ENCODE measurements at places on chromosomes 1 and 21.
A peak's percentile ranks its signal among the peaks of the same experiment; 100 is the strongest.

- no peaks in the 10 kb centered on the region for H3K27me3 ChIP-seq
- DNase-seq = peak; percentile 48
- no peaks in the 10 kb centered on the region for H3K4me1 ChIP-seq
- no peaks in the 10 kb centered on the region for H3K36me3 ChIP-seq
- no peak overlapping the region for H3K4me3 ChIP-seq
- no peak overlapping the region for H3K27ac ChIP-seq
Observed at GRCh38 chr1:228913626-228914414, 178.5 kb downstream of the RHOU start.

- peaks cover 25% of the 10 kb centered on the region for H3K4me1 ChIP-seq
- peak overlapping the region; percentile 63 for H3K27ac ChIP-seq
- H3K4me3 ChIP-seq = peak overlapping the region; percentile 82
- no peaks in the 10 kb centered on the region for H3K27me3 ChIP-seq
Observed at GRCh38 chr21:42219606-42220137, 732 bp downstream of the ABCG1 start.

DNA sequence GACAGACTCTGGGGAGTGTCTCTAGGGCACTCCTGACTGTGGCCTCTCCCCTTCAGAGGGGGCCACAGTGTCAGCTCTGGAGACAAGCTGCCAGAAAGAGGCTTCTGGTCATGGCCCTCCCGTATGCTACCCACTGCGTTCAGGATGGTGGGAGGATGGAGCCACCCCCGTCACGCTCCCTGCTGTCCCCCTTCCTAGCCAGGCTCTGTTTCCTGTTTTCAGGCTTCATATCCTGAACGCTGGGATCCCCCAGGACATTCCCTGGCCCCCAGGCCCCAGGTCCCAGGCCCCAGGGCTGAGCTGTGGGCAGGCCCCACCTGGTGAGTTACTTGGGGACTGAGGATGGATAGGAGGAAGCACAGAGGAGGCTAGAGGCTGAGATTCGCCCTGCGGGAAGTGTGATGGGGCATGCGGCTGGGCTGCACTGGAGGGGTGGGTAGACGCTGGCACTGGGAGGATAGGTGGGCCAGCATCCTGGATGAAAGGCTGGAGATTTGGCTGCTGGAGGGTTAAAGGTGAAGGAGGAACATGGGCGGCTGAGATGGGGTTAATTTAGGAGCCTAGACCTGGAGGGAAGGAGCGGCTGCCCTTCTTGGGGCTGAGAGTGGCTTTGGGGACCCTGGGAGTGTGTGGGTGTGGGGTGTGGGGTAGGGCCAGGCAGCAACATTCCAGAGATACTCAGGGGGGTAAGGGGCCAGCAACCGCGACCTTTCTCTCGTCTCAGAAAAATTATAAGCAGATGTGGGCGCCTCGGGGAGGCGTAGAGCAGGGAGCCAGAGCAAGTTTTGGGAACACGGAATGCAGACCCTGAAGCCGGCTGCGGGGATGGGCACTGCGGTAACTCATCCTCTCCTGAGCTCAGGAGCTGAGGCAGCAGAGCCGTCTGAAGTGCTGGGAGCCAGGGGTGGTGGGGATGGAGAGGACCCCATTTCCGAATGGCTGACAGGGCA is 8.7 kb downstream of the PEAR1 start:
- H3K4me1 ChIP-seq = no peaks in the 10 kb centered on the region
- no peak overlapping the region for H3K4me3 ChIP-seq
- DNase-seq = no peak
- peaks cover 8% of the 10 kb centered on the region for H3K36me3 ChIP-seq
- no peak overlapping the region for H3K27ac ChIP-seq

GRCh38 chr1:174795806-174796205 is 203.9 kb upstream of the CACYBP start:
- no peak for DNase-seq
- no peak overlapping the region for H3K27ac ChIP-seq
- no peaks in the 10 kb centered on the region for H3K27me3 ChIP-seq

DNA sequence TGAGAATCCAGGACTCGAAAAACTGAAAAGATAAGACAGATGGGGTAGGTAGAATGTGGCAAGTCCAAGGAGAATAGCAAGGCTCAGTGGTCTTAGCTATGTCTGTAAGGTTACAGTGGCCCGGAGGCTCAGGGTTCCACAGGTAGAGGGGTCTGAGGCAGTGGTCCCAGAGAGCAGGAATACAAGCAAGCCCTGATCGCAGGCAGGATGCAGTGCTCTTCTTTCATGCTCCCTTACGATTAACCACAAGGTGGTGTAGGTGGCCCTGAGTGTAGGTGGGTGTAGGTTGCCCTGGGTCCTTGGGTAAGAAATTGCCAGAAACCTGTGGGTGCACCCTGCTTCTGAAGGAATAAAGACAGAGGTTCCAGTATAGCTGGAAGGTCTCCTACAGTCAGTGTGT is 99.1 kb upstream of the RAB3GAP2 start:
- no peaks in the 10 kb centered on the region for H3K4me1 ChIP-seq
- H3K27me3 ChIP-seq = no peaks in the 10 kb centered on the region
- no peak for DNase-seq
- no peak overlapping the region for H3K27ac ChIP-seq
- H3K36me3 ChIP-seq = no peaks in the 10 kb centered on the region

DNA sequence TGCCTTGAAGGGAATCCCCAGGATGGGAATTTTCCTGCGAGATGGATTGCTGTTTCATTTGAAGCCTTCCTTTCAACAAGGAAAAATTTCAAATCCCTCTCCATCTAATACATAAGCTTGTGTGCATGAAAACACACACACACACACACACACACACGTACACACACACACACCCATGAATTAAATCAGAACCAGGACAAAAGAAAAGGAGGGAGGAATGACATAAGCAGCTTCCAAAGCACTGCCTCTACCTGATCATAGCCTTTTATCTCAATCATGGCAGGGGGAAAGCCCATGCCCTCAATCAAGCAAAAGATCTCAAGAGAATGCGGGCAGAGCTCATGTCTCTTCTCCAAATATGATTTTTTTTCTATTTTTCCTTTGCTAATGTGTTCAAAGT is 139.7 kb downstream of the SLC44A5 start:
- H3K36me3 ChIP-seq = no peaks in the 10 kb centered on the region
- H3K4me1 ChIP-seq = no peaks in the 10 kb centered on the region
- no peak overlapping the region for H3K27ac ChIP-seq
- DNase-seq = no peak
- no peak overlapping the region for H3K4me3 ChIP-seq
- no peaks in the 10 kb centered on the region for H3K27me3 ChIP-seq

- no peak for DNase-seq
- no peaks in the 10 kb centered on the region for H3K36me3 ChIP-seq
- no peaks in the 10 kb centered on the region for H3K4me1 ChIP-seq
- H3K27ac ChIP-seq = no peak overlapping the region
Observed at GRCh38 chr1:111242805-111243523, 15.5 kb downstream of the CHI3L2 start.

DNA sequence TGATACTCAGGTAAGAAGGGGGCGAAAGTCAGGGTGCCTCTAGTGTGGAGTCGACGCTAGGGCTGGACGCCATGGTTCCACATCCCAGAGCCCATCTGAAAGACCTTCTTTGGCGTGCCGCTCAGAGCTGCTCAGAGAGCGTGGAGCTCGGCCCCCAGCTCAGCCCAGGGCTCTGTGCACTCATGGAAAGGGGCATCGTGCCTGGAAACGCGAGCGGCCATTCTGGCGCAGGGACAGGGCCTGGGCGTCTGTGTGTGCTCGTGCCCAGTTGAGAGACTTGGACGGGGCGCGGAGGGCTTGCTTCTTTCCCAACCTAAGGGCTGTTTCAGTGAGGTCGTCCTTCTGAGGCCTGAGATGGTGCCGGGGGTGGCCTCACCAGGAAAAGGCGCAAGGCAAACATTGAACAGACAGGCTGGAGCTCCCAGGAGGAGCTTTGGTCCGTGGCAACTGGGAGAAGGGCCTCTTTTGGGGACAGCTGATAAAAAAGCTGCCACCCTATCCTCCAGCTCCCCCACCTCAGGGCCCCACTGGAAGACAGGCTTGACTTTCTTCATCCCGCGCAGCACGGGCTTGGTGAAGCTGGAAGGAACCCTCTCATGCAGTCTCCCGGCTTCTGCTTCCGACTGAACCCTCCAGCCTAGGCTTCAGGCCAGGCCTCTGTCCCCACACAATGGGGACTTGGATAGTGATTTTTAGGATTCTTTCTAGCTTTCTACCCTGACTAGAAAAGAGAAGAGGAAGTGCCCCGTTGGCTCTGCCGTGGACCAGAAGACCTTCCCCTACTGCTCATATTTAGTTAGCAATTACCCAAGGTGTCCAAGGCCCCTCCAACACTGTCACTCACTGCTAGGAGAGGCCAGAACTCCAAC is 77.1 kb downstream of the CD58 start:
- no peaks in the 10 kb centered on the region for H3K4me1 ChIP-seq
- DNase-seq = no peak
- no peaks in the 10 kb centered on the region for H3K27me3 ChIP-seq
- H3K36me3 ChIP-seq = no peaks in the 10 kb centered on the region

- no peaks in the 10 kb centered on the region for H3K36me3 ChIP-seq
- no peaks in the 10 kb centered on the region for H3K27me3 ChIP-seq
- H3K4me1 ChIP-seq = no peaks in the 10 kb centered on the region
- H3K27ac ChIP-seq = no peak overlapping the region
- no peak for DNase-seq
Observed at GRCh38 chr1:170063109-170063826, 11.2 kb downstream of the KIFAP3 start.

GRCh38 chr21:21230672-21231071 is 232.5 kb downstream of the NCAM2 start:
- no peaks in the 10 kb centered on the region for H3K36me3 ChIP-seq
- H3K27me3 ChIP-seq = no peaks in the 10 kb centered on the region
- DNase-seq = no peak
- no peaks in the 10 kb centered on the region for H3K4me1 ChIP-seq
- H3K27ac ChIP-seq = no peak overlapping the region
- H3K4me3 ChIP-seq = no peak overlapping the region

- no peaks in the 10 kb centered on the region for H3K27me3 ChIP-seq
- no peak overlapping the region for H3K4me3 ChIP-seq
- no peaks in the 10 kb centered on the region for H3K4me1 ChIP-seq
- no peak for DNase-seq
- no peak overlapping the region for H3K27ac ChIP-seq
Observed at GRCh38 chr1:192284927-192285326, 31.9 kb upstream of the RGS21 start.

- H3K4me3 ChIP-seq = no peak overlapping the region
- H3K4me1 ChIP-seq = peaks cover 20% of the 10 kb centered on the region
- no peak for DNase-seq
- no peak overlapping the region for H3K27ac ChIP-seq
Observed at GRCh38 chr21:36697060-36697850, 1.7 kb upstream of the SIM2 start.

GRCh38 chr1:4598561-4598960 is 55.8 kb upstream of the AJAP1 start:
- no peak for DNase-seq
- no peaks in the 10 kb centered on the region for H3K27me3 ChIP-seq
- no peaks in the 10 kb centered on the region for H3K36me3 ChIP-seq
- no peak overlapping the region for H3K27ac ChIP-seq

- no peak for DNase-seq
- no peak overlapping the region for H3K4me3 ChIP-seq
- H3K27me3 ChIP-seq = no peaks in the 10 kb centered on the region
- H3K36me3 ChIP-seq = no peaks in the 10 kb centered on the region
- no peaks in the 10 kb centered on the region for H3K4me1 ChIP-seq
Observed at GRCh38 chr1:59639266-59639665, 175.5 kb upstream of the HOOK1 start.

- no peaks in the 10 kb centered on the region for H3K27me3 ChIP-seq
- H3K36me3 ChIP-seq = no peaks in the 10 kb centered on the region
- no peak overlapping the region for H3K4me3 ChIP-seq
- no peaks in the 10 kb centered on the region for H3K4me1 ChIP-seq
- DNase-seq = no peak
Observed at GRCh38 chr1:83029916-83030315, 969.0 kb downstream of the TTLL7 start.

- peaks cover 16% of the 10 kb centered on the region for H3K4me1 ChIP-seq
- H3K27ac ChIP-seq = no peak overlapping the region
- no peak overlapping the region for H3K4me3 ChIP-seq
- no peaks in the 10 kb centered on the region for H3K27me3 ChIP-seq
Observed at GRCh38 chr1:181018901-181019681, 3.6 kb downstream of the STX6 start.

- H3K27ac ChIP-seq = no peak overlapping the region
- no peaks in the 10 kb centered on the region for H3K36me3 ChIP-seq
- DNase-seq = no peak
- H3K27me3 ChIP-seq = no peaks in the 10 kb centered on the region
- no peaks in the 10 kb centered on the region for H3K4me1 ChIP-seq
- no peak overlapping the region for H3K4me3 ChIP-seq
Observed at GRCh38 chr1:220962031-220962751, 82.9 kb downstream of the HLX start.

- H3K4me1 ChIP-seq = no peaks in the 10 kb centered on the region
- no peak overlapping the region for H3K4me3 ChIP-seq
- peaks cover 100% of the 10 kb centered on the region for H3K36me3 ChIP-seq
Observed at GRCh38 chr1:43693371-43693770, 14.0 kb upstream of the ST3GAL3 start.

DNA sequence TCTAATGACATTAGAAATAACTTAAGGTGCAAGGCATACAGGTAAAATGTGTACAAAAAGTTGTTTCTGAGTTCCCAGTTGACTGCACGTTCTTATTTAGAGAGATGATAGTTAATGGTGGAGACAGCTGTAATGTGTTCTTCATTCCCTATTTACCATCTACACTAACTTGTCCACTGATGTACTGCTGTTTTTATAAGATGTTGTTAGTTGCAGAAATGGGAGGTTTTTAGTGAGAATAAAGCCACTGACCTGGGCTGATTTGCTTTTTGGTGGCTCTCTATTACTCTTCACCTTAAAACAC is 122.9 kb upstream of the LYPLAL1 start:
- no peaks in the 10 kb centered on the region for H3K36me3 ChIP-seq
- no peaks in the 10 kb centered on the region for H3K27me3 ChIP-seq
- H3K4me1 ChIP-seq = no peaks in the 10 kb centered on the region
- no peak overlapping the region for H3K27ac ChIP-seq

DNA sequence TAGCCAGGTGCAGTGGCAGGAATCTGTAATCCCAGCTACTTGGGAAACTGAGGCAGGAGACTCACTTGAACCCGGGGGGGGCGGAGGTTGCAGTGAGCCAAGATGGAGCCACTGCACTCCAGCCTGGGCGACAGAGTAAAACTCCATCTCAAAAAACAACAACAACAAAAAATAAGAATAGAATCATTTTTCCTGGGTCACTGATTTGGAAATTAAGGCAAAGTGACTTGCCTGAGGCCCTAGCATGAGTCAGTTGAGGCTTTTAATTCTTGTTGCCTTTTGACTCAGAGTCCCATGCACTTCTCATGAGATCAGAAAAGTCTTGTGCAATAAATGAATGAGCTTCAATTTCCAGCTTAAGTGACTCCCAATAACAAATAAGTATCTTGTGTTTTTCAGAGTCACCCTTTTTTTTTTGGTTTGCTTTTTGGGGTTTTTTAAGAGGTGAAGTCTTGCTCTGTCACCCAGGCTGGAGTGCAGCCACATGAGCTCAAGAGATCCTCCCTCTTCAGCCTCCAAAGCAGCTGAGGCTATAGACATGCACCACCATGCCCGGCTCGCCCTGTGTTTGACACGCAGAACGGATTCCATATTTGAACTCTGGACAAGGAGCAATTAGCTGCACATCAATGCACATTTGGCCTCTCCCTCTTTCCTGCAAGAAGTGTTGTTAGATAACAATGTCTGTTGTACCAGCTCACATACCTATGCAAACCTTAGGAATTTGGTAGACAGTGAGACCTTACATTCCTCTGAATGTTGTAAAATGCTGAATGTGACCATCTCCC is 3.4 kb upstream of the PLEKHM2 start:
- H3K36me3 ChIP-seq = no peaks in the 10 kb centered on the region
- peak overlapping the region; percentile 58 for H3K27ac ChIP-seq
- H3K27me3 ChIP-seq = no peaks in the 10 kb centered on the region
- no peaks in the 10 kb centered on the region for H3K4me1 ChIP-seq
- no peak overlapping the region for H3K4me3 ChIP-seq
- no peak for DNase-seq
